A549 (cell line): ENCODE measurements at places on chromosomes 11 and 22.

DNA sequence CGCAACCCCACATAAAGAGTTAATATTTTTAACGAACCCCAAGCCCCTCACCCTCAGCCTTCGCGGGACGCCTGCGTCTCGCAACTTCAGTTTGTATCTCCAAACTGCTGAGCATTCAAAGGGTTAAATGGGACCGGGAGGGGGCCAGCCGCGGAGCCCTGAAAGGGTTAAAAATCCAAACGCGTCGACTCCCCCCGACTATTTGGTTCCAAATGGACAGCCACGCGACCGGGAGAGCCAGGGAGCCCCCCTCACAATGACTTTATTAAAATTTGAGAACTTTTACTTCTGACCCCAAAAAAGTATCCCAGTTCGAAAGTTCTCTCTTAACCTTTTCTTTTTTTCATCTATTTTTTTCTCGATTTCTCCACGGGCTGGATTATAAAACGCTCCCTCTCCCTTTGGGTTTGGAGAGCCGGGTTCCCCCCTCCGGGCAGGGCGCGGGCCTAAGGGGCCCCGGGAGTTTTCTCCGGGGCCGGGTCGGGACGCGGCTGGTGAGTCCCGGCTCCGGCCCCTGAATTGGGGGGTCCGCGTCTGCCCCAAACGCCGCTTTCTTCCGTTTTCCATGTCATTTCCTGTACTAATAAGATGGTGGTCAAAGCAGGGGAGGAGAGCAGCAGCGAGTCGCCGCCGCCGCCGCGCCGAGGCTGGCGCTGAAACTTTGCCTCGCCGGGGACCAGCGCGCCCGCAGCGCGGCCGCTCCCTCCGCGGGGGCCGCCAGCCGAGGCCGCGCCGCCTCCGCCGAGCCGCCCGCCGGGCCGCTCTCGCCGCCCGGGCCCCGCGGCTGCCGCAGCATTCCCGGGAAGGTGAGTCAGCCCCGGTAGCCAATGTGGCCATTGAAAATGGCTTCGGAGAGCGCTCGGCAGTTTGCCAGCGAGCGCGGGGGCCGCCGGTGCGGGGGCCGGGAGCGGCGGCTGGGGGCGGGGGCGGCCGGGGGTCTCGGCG lies at the start of gene PRDM11:
Gene PRDM11 (plus strand): TSS at position 568 of the 945 bp plus-strand sequence. CDS start 35,128 bp downstream, outside the sequence.
- peak; percentile 80 for DNase-seq

DNA sequence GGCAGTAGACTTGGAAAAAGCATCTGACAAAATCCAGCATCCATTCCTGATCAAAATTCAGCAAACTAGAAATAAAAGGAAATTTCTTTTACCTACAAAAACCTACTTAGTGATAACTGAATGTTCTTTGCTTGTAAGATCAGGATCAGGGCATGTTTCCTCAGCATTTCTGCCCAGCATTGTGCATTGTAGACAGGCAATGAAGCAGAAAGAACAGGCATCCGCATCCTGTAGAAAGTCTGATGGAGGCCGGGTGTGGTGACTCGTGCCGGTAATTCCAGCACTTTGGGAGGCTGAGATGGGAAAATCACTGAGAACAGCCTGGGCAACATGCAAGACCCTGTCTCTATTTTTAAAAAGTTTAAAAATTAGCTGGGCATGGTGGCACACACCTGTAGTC lies 32.5 kb upstream of the PANX2 start:
- no peak for DNase-seq

DNA sequence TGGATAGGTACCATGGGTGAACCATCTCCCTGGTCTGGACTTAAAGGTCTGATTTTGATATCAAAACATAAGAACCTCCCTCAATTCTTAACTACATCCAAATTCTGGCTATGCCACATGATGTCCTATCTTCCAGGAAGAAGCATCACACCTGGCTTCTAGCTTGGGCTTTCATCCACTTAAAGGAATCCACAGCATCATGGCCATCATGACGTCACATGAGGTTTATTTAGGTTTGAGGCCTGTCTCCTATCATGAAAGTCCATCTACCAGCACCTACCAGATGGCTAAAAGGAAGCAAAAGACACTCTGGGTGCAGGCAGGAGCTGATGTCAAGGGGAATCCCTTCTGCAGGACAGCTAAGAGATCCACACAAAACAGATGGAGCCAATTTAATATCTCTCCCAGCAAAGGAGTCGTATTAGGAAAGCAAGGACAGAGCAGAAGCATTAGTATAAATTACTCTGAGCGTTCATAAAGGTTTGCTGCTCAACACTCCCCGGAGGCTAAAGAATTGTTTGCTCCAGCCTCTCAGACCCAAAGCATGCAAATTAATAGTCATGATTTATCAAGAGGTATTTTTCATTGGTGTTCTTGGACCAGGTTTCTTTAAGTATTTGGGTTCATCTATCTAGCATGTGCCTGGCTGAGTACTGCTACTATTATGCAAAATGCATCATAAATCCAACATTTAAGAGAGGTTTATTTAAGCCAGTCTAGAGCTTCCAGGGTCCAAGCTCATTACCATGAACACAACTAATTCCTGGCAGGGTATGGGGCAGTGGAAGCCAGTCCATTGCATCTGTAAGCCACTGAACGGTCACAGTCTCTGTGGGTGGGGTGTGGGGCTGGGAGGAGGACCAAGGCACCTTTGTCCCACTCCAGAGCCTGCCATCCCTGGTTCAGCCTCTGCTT lies 47.2 kb downstream of the GALNT18 start:
- no peak for DNase-seq

DNA sequence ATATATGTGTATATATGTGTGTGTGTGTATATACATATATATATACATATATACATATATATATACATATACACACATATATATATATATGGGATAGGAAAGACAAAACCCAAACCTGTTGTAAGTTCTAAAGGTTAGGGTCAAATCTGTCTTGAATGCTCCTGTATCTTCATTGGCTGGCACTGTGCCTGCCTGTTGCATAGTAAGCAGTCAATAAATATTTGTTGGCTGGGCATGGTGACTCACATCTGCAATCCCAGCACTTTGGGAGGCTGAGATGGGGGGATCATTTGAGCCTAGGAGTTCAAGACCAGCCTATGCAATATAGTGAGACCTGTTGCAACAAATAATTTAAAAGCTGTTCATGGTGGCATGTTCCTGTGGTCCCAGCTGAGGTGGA lies 205.4 kb downstream of the DBX1 start:
- peak; percentile 33 for DNase-seq

- DNase-seq = no peak
Measured at GRCh38 chr11:115944596-115944995, 440.4 kb upstream of the CADM1 start.

GRCh38 chr11:68946416-68947090 lies 34.2 kb downstream of the MRGPRD start:
- DNase-seq = peak; percentile 33

DNA sequence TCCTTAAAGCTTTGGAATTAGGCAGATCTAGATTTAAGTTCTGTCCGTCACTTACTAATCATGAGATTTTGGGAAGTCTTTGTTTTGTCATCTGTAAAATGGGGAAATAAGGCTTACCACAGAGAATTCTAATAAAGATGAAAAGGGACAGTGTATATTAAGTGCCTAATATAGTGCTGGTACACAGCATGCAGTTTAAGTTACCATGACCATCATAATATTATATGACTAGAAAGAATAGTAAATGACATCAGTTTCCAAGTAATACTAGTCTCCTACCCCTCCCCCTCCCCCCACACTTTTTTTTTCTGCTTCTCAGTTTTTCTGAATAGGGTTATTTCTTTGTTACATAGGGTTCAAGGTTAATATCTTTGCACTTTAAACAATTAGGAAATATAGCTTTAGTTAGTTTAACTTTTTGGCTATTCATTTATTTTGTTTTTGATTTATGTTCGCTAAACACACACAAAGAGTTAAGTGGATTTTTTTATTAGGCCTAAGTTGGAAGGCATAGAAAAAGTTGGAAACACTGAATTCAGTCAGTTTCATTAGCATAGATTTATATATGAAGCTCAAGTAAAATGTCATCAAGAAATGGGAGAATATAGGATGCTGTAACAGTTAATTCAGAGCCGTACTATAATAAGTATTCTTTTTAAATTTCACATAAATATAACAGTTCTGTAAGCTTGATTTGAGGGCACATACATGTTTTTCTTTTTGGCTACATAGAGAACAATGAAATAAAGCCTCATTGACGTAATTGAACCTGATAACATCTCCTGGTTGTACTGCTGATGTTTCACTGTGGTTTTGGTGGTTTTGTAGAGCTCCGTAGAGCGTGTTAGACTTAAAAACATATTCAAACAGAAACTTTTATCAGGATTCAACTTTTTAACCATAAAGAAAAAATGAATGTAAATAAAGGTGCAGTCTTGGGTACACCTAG lies 121.2 kb downstream of the PDE3B start:
- no peak for DNase-seq

DNA sequence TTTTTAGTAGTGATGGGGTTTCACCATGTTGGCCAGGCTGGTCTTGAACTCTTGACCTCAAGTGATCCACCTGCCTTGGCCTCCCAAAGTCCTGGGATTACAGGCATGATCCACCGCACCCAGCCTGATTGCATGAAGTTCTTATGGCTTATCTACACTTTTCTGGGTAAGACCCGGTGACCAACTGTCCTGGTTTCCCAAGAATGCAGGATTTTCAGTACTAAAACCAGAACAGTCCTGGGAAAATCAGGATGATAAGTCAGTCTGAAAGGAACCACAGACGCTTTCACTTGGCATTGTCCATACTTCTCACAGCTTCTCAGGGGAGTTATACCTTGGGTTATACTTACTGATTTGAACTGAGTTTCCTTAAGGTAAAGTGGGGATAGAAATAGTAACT lies 1.4 kb upstream of the BPIFC start:
- DNase-seq = no peak

GRCh38 chr11:21410513-21410912 lies 741.1 kb downstream of the NELL1 start:
- no peak for DNase-seq

DNA sequence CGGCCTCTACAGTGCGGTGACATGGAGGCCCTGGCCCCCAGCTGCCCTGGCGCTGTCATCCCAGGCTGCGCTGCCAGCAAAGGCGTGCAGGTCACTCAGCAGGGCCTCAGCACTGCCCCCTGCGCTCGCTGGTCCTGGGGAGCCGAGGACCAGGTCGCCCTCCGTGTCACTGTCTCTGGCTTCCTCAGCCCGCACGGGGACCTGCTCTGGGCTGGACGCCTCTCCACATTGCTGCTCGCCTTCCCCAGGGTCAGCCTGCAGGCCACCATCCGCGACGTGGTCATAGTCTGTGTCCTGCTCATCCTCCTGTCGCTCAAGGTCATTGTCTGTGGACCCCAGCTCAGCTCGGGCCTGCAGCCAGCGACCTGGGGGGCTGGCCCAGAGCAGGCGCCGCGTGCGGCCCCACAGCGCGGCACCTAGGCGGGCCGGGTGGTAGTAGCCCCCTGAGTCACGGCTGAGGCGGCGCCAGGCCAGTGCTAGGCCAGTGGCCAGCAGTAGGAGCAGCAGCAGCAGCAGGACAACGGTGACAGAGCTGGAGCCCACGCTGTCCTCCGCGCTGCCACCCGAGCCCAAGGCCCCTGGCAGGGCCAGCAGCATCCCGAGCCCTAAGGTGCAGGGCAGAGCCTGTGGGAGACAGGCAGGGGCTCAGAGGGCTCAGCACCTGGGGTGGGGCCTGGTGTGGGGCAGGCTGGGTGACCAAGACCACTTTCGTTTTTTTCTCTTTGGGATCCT lies 1.6 kb downstream of the PTPRCAP start:
- no peak for DNase-seq

GRCh38 chr11:128208329-128209137 lies 378.8 kb downstream of the ETS1 start:
- peak; percentile 79 for DNase-seq

GRCh38 chr11:86014221-86014620 lies 54.7 kb downstream of the PICALM start:
- no peak for DNase-seq

- DNase-seq = no peak
Measured at GRCh38 chr11:6402561-6402981, 12.3 kb downstream of the SMPD1 start.

DNA sequence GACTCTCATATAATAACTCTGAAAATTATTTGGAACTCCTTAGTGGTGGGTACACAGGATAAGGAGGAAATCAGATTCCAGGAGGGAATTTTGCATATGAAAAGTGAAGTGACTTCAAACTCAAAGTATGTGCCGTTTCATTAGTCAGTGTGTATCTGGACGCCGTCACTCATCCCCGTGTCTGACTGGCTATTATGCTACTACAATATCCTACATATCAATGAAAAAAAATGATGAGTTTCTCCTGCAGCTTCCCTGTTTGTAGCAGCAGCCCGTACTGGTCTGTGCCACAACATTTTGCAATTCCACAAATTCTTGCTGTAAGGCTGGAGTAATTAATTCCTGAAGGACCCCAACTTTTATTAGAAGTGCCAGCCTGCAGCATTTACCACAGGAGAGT lies 16.5 kb downstream of the WT1 start:
- DNase-seq = no peak

DNA sequence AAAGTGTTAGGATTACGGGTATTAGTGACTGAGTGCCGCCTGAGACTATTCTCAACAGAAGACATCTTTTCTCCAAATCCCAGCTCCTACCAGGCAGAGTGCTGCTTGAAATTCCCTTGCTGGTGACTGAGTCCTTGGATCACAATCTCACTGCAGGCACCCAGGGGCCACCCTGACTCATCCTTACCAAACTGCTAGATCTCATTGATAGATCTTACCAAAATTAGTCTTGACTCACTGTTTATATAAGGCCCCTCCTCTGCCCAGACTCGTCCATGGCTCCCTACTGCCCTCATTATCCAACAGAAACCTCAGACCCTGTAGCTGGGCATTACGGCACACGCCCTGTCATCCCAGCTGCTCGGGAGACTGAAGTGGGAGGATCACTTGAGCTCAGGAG lies 14.7 kb downstream of the TBC1D10A start:
- no peak for DNase-seq

GRCh38 chr11:128914216-128915148 lies 23.3 kb downstream of the KCNJ5 start:
- no peak for DNase-seq

DNA sequence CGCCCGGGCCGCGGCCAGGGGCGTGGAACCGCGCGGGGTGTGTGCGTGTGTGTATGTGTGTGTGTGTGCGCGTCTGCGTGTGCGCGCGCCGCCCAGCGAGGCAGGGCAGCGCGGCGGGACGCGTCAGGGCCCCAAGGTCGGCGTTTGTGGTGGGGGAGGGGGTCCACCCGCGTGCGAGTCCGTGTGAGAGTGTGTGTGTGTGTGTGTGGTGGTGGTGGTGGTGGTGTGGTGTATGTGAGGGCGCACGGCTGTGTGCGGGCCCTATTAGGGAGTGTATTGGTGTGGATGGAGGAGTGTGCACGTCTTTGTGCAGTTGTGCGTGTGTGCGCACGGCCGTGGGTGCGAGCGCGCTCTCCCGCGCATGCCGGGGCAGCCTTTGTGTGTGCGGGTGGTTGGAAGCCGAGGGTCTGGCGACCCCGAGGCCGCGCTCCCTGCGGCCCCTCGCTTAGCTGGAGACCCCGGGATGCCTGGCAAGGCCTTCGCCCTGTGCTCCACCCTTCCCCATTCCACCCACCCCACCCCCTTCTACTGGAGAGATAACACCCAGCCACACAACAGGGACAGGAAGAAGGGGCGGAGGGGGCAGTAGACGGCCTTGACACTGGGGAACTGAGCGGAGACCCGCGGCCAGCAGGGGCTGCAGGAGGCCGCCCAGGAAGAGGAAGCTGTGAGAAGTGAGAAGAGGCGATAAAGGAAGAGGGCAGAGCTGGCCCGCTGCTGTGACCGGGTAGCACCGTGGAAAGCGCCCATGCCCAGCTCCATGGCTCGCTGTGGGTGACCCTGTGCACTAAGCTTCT lies 528 bp upstream of the ARRB1 start:
- no peak for DNase-seq
